GM12865 (cell line): ENCODE measurements at places on chromosomes 6 and 20.

- DNase-seq: no peak
Observed at GRCh38 chr20:60565083-60565482, 606.9 kb downstream of the CDH26 start.

DNA sequence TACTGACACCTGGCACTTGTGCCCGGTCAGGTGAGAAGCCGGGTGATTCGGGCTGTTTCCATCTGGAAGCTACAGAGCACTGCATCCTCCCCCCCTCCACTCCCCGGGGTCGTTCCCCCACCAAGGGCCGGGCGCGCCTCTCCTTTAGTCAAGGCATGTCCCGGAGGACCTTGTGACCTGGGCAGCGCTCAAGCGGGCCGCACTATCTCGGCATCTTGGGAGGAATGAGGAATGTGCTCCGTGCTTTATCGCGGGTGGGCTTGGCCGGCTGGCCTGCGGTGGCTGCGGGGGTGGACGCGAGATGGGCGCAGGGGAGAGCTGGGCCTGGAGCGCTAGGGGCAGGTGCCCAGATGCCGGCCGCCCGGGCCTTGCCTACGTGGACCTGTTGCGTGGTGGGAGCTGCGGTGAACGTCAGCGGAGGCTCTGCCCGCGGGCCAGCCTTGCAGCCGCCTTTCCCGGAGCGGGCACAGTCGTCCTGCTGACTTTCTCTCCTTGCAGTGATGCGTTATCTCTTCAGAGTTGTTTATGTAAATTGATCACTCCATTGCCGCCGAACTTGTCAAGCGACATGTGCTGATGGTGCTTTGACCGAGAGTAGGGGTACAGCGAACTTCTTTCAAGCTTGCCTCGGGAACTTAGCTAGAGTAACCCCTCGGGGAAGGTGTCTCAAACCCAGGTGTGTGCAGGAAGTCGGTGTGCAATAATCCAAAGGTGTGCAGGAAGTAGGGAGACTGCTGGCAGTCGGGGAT lies 1.1 kb downstream of the LRRC1 start:
- no peak for DNase-seq

- DNase-seq: no peak
Observed at GRCh38 chr6:105753207-105753606, 332.9 kb upstream of the PRDM1 start.

DNA sequence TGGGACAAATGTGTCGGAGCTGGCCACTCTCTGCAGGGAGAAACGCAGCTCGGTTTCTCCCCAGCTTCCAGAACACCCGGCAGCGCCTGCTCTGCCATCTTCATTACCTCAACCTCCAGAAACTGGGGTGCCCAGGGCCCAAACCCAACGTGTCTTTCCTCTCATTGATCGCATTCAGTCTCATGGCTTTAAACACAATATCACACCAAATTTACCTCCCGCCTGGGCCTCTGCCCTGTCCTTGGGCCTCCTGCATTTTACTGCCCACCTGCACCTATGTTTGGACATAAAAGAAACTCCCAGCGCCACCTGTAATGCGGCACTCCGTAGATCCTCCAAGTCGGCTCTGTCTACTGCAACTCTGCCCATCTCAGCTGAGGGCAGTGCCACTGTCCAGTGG lies 22.2 kb downstream of the SERPINB6 start:
- no peak for DNase-seq

DNA sequence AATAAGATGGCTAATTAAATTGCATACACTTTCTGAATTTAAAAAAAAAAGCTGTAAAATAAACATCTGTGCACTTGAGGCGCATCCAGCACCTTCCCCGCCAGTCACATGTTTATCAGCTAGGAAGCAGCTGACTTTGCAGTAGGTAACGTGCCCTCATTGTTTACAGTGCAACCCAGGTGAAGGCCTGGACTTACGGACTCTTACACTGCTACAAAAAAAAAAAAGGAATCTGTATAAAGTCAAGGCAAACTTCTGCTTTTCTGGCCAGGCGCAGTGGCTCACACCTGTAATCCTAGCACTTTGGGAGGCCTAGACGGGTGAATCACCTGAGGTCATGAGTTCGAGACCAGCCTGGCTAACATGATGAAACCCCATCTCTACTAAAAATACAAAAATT lies 327.8 kb downstream of the CDH4 start:
- no peak for DNase-seq

GRCh38 chr20:46270977-46271744 lies 37.1 kb downstream of the CDH22 start:
- no peak for DNase-seq

DNA sequence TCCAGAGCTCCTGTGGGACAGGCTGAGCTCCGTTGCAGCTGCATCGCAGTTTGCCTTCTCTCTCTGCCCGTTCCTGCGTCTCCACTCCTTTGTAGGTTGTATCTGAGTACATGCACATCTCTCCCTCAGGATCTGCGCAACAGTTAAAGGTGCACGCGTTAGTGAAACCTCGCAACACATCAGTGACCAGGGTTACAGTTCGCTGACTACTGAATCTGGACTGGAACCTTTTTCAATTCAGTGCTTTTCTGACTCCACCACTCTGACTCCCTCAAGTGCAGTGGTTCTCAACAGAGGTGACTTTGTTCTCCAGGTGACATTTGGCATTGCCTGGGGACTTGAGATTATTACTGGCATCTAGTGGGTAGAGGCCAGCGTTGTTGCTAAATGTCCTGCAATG lies 44.0 kb downstream of the UST start:
- peak; percentile 46 for DNase-seq

DNA sequence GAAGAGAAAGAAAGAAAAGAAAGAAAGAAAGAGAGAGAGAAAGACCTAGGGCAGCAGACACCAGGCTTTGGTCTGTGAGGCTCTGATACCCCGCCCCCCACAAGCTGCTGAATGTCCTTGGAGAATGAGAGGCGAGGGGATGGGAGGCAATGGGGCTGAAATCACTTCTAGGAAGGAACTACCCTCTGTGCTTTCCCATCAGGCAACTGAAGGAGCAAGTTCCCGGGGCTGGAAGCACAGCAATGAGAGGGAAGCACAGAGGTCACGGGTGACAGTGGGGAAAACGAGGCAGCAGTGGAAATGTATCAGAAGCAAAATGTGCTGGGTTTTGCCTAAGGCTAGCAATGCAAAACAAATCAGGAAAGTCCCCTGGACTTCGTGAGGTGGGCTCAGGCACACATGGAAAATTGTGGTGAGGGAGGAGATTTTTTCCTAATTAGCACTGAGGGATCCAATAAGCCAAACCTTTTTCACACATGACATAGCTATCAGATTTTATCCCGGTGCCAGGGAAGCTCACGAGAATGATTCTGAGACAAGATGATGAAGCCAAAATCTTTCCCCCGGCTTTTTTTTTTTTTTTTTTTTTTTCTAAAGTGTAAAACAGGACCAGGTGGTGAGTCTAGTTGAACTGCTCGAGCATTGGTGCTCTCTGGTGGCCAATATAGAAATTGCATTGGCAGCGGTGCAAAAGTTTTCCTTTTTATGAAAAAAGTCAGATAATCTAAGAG lies 16.8 kb upstream of the ARFGEF2 start:
- DNase-seq: peak; percentile 83

GRCh38 chr6:137094411-137095008 lies 49.7 kb upstream of the IL20RA start:
- peak; percentile 88 for DNase-seq

- no peak for DNase-seq
Observed at GRCh38 chr20:15076785-15077184, 739.4 kb upstream of the FLRT3 start.

- no peak for DNase-seq
Observed at GRCh38 chr20:4342609-4343008, 327.3 kb upstream of the RNF24 start.

- DNase-seq: no peak
Observed at GRCh38 chr6:41175084-41175483, 12.2 kb upstream of the TREM2 start.
